Stimulated activated CD4-positive, alpha-beta T cell treated with anti-CD3 and anti-CD28 coated beads, Interleukin-2, amount 100 ng/mL, for 48 hours (primary cell): ENCODE measurements at places on chromosomes 12 and 14.

- no peak for DNase-seq
Observed at GRCh38 chr12:29026419-29026818, 122.7 kb upstream of the FAR2 start.

GRCh38 chr12:53115112-53115890 lies 12.0 kb downstream of the SOAT2 start:
- DNase-seq = no peak

DNA sequence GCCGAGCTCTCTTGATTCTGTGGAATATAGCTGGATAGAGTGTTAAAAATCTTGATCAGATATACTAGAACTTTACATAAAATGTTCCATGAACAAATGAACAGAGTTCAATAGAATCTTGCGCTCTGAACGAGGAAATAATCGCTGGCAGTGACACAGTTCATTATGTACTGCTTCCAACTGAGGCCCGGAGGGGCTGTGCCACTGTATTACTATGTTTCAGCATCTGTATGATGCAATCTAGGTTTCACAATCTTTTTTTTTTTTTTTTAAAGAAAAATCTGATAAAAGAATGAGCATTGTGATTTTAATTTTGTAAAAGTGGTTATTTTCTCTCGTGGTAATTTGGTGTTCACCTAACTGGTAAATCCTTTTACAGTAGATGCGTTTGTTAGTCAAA lies 77.2 kb downstream of the FERMT2 start:
- no peak for DNase-seq

GRCh38 chr14:23071244-23071920 lies 14.1 kb upstream of the CDH24 start:
- DNase-seq = peak; percentile 69

DNA sequence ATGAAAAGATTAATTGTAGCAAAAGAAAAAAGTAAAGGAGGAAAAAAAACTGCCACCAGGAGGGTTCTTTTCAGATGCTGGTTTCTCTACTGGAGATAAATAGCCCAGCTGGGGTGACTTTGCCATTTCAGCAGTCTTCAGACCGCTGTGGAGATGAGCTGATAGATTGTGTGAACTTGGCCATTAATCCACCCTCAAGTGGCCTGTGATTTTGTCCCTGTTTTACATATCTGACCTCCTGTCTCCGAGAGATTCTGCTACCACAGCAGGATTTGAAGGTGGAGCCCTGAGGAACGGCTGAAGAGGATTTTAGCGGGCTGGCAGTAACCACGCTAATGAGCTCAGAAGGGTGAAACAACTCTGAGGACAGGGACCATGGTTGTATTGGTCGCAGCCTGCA lies 72.7 kb downstream of the WSCD2 start:
- DNase-seq = no peak

DNA sequence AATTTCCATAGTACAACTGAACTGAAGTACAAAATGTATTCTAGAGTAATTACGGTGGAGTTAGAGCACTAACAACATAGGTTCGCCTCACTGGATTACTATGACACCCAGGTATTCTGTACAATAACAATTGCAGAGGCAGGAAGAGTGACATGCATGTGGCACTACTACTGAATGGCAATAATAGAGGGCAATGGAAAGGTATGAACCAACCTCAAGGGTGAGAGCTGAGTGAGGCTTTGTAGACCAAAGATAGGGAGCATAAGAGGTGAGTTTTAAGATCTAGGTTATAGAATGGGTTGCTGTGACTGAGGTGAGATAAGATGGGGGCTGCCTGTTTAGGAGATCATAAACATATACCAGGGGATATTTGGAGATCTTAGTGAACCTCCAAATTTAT lies 343.1 kb downstream of the PCNX1 start:
- DNase-seq = no peak

GRCh38 chr14:75675265-75675960 lies 14.4 kb downstream of the TTLL5 start:
- no peak for DNase-seq

- DNase-seq = no peak
Observed at GRCh38 chr14:89425931-89426330, 8.9 kb upstream of the FOXN3 start.

- no peak for DNase-seq
Observed at GRCh38 chr12:42958291-42958674, 368.7 kb upstream of the PRICKLE1 start.

- no peak for DNase-seq
Observed at GRCh38 chr14:48398675-48399282, 723.4 kb upstream of the MDGA2 start.

- DNase-seq = no peak
Observed at GRCh38 chr14:44165286-44165685, 341.8 kb downstream of the FSCB start.

- DNase-seq = no peak
Observed at GRCh38 chr12:119547001-119547400, 46.6 kb upstream of the TMEM233 start.

DNA sequence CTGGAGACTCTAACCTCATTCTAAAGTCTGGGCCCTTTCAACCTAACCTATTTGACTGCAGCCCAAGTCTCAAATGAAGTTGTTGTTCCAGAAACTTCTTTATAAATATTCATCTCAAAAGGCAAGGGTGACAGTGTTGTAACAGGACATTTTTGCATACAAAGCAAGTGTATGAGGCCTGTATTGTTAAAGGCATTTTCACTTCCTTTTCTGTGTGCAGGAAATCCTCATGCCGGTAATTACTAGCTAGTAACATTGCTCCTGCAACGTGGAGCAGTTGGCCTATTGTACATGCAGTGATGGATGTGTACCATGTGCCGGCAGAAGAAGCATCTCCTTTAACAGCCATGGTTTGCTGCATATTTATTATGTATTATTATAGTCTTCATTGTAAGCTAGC lies 156.5 kb upstream of the RMST start:
- no peak for DNase-seq

GRCh38 chr12:91204421-91204820 lies 21.8 kb upstream of the DCN start:
- no peak for DNase-seq

DNA sequence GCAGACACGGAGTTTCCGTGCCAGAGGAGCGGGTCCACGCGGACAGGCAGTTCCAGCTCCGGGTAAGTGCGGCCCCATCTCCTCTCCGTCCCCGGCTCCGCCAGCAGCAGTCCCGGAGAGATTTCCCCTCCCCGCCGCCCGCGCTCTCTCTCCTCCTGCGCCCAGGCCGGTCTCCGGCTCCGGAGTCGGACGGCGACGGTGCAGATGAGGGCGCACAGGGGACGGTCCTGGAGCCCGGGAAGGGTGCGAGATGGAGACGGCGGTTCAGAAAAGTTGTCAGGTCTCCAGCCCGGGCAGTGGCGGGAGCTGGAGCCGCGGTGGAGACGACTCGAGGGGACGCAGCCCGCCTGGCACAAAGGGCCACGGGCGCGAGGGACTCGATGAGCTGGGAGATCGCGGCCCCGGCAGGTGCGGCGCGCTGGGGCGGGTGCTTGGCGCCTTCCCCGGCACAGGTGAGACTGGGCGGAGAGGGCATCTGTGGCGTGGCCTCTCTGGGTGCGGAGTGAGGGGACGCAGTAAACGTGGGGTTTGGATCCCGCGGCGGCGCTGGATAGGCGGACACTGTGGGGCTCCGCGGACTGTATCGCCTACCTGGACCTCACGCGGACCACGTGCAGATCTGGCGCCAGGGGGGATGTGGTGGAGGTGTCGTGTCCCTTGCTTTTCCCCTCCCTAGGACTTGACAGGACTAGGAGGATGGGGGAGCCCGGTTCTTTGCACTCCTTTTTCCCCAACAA lies 1540.3 kb upstream of the TMEM132C start:
- DNase-seq = no peak

- DNase-seq = no peak
Observed at GRCh38 chr12:121769831-121770301, 23.6 kb downstream of the RHOF start.

DNA sequence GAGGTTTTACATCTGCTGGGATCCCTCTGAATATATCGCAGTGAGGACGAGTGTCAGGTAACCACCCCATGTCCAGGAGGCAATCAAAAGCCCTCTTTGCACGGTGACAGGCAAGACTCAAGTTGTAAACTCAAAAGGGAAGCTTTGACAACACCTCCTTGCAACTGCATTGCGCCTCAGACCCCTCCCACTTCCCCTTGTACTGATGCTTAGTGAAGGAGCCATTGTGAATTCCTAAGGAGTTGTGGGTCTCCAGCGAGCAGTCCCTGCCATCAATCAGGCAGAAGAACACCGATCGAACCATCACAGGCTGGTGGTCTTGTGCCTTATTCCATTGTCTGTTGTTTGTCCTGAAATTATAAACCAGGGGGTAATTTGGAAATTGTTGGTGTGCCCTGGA lies 112.6 kb downstream of the CCDC60 start:
- no peak for DNase-seq

DNA sequence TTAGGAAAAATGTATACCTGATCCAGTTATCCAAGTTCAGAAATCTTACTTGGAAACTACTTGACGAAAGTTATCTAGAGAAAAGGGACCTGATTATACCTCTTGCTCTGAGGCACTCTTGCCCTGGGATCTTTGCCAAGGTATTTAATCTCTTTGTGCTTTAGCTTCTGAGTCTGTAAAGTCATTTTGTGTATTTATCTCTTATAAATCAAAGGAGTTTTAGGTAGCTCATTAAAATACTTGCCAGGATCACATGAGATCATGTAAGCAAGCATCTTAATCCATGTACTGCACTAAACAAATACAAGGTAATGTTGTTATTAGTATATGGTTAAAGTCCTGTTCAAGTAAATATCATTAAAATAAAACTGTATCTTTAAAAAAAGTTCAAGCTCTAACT lies 147.5 kb downstream of the IPO8 start:
- DNase-seq = no peak
